ENCODE measurements at places on chromosomes 11 and 22.

DNA sequence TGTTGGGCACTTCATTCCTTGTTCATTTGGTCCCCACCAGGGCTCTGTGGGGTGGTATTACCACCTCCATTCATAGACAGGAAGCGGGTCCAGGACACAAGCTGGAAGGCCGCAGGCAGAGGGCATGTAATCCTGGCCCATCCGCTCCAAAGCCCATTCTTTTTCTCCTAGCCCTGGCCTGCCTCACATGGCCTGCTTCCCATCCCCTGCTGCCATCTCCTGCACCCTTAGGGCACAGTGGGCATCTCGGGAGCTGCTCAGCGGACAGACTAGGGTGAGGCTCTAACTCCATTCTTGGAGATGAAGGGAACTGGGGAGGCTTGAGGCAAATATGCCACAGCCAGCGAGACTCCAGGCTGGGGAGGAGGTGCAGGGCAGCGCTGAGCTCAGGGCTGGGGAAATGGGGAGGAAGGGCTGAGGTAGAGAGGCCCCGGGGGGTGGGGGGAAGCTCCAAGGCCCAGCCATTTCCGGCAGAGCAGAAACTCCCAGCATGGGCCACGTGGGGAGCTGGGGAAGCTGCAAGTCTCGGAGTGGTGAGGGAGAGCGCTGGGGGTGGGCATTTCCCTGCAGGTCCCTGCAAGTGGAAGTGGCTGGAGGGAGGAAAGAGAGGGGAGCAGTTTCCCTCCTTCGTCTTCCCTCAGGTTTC is 14.3 kb upstream of the BCL9L start:
- DNase-seq: no peak

DNA sequence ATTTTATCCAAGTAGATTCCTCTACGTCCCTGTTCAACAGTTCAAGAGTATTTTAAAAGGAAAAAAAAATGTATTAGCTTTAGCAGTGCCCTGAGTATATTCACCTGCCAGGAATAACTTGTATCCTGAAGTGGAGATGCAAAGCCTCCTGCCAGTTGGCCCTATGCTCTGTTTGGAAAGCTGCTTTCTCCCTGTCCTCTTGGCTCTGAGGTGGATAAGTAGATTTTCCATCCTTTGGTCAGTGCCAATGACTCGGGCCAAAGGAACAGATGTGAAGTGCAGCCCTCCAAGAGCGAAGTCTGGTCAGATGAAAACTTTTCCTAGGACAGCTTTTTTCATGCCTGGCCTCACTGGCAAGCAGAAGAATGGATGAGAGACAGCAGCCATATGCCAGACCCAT is 839.9 kb upstream of the TENM4 start:
- no peak for DNase-seq

DNA sequence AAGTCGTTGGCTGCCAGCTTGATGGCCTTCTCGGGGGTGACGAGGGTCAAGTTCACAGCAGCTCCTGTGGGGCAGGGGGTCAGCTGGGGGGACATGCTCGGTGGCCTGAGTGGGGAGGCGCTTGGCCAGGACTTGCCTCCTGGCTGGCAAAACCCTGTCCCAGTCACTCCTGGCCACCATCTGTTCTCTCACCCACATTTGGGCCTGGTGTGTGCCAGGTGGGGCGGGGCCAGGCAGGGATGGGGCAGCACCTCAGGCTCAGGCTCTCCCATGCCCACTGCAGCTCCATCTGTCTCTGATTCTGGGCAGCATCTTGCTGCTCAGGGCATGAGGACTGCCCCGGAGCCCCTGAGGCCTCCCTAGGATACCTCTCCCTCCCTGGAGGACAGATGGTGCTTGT is 3.7 kb upstream of the CEND1 start:
- DNase-seq: no peak

- DNase-seq: no peak
Observed at GRCh38 chr11:14413307-14414069, 54.5 kb upstream of the RRAS2 start.

DNA sequence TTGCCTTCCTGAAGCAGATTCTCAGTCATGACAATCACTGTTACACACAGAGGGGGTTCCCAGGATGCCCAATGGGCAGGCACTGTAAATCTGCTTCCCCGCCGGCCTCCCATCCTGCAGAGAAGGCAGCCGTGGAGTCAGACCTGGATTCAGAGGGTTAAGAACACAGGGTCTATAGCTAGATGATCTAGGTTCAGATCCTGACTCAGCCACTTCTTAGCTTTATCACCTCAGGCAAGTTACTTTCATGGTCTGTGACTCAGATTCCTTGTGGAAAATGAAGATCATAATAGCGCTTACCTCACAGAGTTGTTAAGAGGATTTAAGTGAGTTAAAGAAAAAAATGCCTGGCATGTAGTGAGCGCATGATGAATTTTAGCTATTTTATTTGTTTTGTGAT is 95.9 kb downstream of the TIMP3 start:
- no peak for DNase-seq
